ENCODE measurements at places on chromosomes 12 and 14. TPM values are rescaled to one million over a fixed set of nuclear protein-coding genes. Genes with fewer than 3 reads are reported as not detected.

DNA sequence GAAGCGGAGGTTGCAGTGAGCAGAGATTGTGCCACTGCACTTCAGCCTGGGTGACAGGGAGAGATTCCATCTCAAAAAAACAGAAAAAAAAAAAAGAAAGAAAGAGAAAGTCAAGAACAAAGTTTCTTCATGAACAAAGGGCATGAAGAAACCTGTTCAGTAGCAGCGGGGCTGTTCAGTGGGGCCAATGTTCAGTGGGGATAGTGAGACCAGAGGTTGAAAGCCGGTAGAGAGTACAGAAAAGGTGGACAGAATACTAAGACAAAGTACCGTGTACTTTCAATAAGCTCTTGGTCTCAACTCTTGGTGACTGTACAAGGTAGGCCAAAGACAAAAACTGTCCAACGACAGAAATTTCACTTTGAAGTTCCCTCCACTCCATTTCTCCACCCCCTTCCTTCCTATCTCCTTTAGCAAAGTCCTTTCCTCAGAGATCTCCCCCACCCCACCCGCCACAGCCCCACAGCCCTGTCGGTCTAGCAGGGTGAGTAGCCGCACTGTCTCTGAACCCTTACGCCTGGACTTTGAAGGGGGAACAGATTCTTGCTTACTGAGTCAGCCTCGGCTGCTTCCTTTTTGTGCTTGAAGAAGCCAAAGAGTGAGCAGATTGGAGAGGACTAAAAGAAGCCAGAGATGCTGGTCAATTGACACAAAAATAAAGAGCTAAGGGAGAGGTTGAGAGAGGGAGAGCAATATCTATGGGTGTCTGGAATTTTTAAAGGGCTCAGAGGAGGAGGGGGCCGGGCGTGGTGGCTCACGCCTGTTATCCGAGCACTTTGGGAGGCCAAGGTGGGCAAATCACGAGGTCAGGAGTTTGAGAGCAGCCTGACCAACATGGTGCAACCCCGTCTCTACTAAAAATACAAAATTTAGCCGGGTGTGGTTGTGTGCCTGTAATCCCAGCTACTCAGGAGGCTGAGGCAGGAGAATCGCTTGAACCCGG lies 44.2 kb upstream of the FOS start:
- peaks cover 23% of the 10 kb centered on the region for H3K4me1 ChIP-seq
- peak overlapping the region; percentile 78 for H3K27ac ChIP-seq
- no peaks in the 10 kb centered on the region for H3K36me3 ChIP-seq
- no peaks in the 10 kb centered on the region for H3K27me3 ChIP-seq
- DNase-seq, result no peak
- no peak overlapping the region for H3K4me3 ChIP-seq

GRCh38 chr12:124964836-124965462 lies 24.0 kb downstream of the DHX37 start:
- no peak overlapping the region for H3K4me3 ChIP-seq
- peaks cover 31% of the 10 kb centered on the region for H3K36me3 ChIP-seq
- H3K27ac ChIP-seq, result no peak overlapping the region
- no peaks in the 10 kb centered on the region for H3K27me3 ChIP-seq
- no peak for DNase-seq
- no peaks in the 10 kb centered on the region for H3K4me1 ChIP-seq

The KRT74 gene
- 0.26 TPM for total RNA-seq

DNA sequence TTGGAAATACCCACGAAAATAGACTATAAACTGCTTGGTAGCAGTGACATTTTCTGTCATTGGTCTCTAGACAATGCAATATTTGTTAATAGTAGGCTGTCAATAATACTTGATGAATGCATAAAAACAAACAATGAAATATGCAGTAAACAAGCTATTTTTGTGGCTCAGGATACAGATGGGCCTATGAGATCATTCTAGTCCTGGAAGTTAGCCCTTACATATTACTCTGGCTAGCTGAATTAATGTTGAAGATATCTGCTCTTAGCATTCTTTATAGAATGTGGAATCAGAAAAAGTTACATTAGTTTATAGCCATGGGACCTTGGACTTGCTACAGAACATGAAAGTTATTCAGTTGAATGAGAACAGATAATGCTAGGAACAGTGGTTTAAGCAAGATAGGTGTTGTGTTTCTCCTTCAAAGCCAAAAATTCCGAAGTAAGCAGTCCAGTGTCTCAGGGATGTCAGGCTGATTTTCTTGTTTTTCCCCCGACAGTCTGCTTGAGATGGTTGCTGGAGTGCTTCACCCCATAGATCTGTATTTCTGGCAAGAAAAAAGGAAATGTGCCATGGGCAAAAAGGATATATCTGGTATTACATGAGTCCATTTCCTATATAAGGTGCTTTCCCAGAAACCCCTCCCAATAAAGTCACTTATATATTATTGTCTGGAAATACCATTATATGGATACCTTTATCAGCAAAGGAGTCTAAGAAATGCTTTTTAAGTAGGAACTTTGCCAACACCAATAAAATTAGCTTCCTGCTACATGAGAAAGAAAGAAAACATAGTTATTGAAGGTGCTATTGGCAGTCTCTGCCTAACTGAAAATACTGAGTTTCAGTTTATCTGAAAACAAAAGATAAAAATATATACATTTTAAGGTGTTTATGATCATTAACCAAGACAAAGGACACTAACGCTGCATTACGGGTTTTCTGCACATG lies 619.4 kb upstream of the ATP2B1 start:
- H3K36me3 ChIP-seq, result no peaks in the 10 kb centered on the region
- H3K4me3 ChIP-seq, result no peak overlapping the region
- H3K4me1 ChIP-seq, result no peaks in the 10 kb centered on the region
- H3K27ac ChIP-seq, result no peak overlapping the region

GRCh38 chr12:103877288-103877687 lies 36.3 kb upstream of the NT5DC3 start:
- peaks cover 18% of the 10 kb centered on the region for H3K4me1 ChIP-seq
- no peak overlapping the region for H3K27ac ChIP-seq
- no peak overlapping the region for H3K4me3 ChIP-seq
- H3K36me3 ChIP-seq, result no peaks in the 10 kb centered on the region

- no peaks in the 10 kb centered on the region for H3K27me3 ChIP-seq
- H3K4me1 ChIP-seq, result no peaks in the 10 kb centered on the region
- DNase-seq, result no peak
- H3K4me3 ChIP-seq, result no peak overlapping the region
Measured at GRCh38 chr12:30106204-30106965, 322.6 kb upstream of the TMTC1 start.

The SDR9C7 gene
- total RNA-seq, result not detected

- DNase-seq, result no peak
- no peak overlapping the region for H3K4me3 ChIP-seq
- H3K27ac ChIP-seq, result no peak overlapping the region
- peaks cover 11% of the 10 kb centered on the region for H3K27me3 ChIP-seq
- no peaks in the 10 kb centered on the region for H3K4me1 ChIP-seq
Measured at GRCh38 chr14:36028665-36029064, 147.9 kb downstream of the PTCSC3 start.

The RND1 gene
- 3.9 TPM for total RNA-seq

Data from naive thymus-derived CD8-positive, alpha-beta T cell (primary cell).